ENCODE measurements at places on chromosomes 5 and 9. TPM values are rescaled to one million over a fixed set of nuclear protein-coding genes. Genes with fewer than 3 reads are reported as not detected.

DNA sequence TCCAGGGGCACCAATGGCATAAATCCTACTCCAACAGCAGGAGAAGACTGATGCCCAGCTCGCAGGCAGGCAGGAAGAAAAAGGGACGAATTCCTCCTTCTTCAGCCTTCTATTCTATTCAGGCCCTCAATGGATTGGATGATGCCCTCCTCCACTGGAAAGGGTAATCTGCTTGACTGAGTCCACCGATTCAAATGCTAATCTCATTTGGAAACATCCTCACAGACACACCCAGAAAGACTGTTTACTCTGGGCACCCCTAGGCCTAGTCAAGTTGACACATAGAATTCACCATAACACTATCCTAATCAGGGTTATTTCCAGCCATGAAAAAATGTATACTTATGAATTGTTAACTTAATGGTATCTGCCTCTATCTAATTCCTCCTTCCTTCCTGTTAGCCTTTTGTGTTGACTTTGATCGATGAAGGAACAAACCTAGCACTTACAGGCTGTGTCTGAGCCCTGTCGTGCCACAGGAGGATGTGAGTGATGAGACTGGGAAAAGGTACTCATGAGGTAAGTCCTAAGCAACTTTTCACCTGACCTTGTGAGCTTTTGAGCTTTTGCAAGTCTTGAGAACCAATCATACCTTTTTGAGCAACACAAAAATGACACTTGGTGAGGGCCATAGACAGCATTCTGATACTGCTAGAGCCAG is 36.5 kb downstream of the FOXD1 start:
- no peak for DNase-seq

Gene GCNT4
- total RNA-seq: 0.19 TPM

DNA sequence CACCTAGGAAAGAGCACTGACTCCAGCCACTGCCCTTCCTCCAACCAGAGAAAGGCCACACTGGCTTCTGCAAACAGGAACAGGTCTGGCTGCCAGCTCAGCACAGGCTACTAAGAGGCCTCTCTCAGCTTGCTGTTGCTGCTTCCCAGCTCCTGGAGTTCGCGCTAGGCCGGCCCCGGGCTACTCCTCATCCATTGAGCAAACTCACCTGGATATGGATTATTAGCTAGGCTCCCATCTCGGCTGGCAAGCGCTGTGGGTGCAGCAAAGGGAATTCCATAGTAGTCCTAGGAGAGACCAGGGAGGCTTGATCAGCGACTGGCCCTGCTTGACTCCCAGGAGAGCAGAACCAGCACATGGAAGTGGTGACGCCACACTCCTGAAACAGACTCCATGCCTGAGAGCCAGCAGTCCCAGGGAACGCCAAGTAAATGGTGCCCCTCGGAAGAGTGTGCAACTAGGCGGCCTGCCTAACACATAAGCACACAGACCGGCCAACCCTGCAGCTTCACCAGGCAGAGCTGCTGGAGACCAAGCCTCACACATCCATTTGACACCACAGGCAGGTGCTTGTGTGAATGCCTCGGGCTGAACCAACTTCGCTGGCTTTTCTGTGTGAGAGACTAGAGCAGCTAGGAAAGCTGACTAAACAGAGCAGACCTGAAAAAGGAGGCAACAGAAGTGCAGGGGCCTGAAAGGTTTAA is 107.2 kb downstream of the UBE2R2 start:
- no peak for DNase-seq

DNA sequence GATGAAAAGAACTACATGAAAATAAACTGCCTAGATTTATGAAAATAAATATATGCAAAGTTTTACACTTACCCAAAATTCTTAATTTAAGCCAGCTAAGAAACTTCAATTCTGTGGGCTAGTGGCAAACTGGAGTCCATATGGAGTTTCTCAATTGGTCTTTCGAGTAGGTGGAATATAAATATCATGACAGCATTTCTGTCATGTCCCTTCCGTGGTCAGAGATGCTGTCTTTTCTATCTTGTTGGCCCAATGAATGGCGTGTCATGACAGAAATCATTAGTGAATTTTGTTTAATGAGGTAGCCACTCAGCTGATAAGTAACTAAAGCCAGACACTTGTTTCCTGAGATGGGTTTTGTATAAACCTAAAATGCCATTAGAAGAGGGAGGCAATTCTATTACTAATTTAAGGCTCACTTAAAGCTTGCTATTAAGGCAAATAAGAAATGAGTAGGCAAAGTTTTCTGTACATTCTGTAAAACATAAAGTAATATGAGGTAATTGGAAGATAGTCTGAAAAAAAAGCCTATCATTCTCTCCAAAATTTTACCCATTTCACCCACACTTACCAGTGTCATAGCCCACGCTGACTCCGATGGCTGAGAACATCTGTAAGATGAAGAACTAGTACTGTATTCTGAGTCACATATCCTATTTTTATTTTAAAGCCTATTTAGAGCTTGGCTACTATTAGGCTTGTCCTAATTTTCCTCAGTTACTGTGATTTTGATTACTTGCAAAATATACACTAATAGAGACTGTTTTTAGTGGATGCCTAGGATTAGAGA is 419.3 kb upstream of the MEF2C start:
- DNase-seq: no peak

Gene FOXD4L6
- not detected for total RNA-seq

Gene TXNDC8
- total RNA-seq: not detected

DNA sequence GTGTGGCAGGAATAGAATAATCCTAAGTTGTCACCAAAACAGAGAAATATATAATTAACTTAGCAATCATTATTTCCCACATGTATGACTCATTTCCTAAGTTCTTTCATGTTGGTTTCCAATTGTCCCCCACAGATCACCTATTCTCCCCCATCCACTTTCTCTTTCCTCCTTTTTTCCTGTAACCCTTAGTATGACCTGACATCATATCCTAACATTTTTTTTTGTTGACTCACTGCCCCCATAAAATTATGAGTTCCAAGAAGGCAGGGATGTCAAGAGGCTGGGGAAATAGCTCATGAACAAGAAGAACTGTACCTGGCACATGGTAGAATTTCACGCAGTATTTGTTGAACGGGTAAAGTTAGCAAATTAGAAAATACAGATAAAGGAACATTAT is 186.7 kb downstream of the DCP2 start:
- peak; percentile 77 for DNase-seq

GRCh38 chr9:127550751-127551150 is 61.3 kb upstream of the STXBP1 start:
- DNase-seq: no peak

DNA sequence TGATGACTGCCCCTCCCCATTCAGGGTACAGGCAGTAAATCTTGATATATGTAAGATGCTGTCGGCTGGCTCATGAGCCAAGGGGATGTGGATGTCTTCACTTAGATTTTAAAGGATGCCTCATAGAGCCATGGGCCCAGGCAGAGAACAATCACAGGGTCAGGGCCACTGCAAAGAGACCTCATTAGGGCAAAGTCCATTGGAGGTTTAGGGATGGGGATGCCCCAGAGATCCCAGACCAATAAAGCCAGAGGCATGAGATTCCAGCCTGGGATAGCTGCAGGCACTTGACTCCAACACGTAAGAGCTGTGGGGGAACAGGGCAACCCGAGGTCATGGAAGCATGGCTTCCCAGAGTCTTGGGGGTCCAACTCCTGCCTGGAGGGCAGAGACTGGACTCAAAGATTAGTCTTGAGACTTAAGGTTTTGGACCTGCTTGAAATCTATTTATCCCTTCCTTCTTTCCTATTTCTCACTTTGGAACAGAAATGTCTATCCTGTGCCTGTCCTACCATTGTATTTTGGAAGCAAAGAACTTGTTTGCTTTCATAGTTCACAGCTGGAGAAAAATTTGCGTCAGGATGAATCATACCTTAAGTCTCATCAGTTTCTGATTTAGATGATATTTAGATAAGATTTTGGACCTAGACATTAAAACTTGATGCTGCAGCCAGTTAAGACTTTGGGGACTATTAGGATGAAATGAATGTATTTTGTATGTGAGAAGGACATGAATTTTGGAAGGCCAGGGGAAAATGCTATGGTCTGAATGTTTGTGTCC is 101.3 kb upstream of the ADRA1B start:
- DNase-seq: no peak

DNA sequence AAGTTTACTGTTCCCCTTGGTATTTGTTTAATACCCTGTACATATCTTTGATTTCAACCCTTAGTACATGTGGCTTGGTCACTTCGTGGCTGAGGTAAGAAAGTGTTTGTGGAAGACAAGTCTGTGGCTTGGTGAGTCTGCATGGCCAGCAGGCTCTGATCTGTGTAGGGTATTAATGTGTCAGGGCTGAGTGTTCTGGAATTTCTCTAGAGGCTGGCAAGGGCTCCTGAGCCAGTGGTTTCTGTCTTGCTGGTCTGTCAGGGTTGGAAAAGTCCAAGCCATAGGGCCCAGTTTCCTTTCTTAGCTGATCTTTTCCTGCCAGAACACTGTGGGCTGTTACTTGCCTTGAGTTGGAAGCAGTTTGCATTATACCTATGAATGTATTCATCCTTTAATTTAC is 48.0 kb upstream of the FBXL7 start:
- no peak for DNase-seq

Gene CPLANE1
- 24.6 TPM for total RNA-seq

GRCh38 chr9:86287013-86287412 is 4.7 kb upstream of the ISCA1 start:
- peak; percentile 11 for DNase-seq

- peak; percentile 87 for DNase-seq
Observed at GRCh38 chr5:177128551-177128981, 5.0 kb upstream of the NSD1 start.

GRCh38 chr9:81570083-81570482 is 119.3 kb downstream of the TLE1 start:
- DNase-seq: no peak

GRCh38 chr9:123267481-123268198 is 746 bp downstream of the STRBP start:
- no peak for DNase-seq

Gene CORO2A
- 12.5 TPM for total RNA-seq

DNA sequence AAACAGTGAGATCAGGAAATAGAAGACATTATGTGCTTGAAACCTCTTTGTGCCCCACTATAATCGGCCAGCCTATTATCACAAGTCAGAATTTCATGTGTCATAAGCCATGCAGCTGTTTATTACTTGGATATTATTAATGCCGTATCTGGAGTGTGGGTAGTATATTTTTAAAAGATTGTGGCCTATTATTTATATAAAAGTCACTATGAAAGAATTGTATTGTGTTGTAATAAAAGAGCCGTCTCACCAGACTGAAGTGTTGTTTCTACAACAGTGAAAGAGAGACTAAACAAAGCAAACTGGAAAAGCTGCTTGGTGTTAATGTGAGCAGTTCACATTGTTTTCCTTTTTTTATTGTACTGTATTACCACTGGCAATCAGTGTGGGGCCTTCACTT is 449.1 kb downstream of the PSAT1 start:
- DNase-seq: no peak

- DNase-seq: no peak
Observed at GRCh38 chr9:99632349-99633038, 189.2 kb upstream of the NR4A3 start.

DNA sequence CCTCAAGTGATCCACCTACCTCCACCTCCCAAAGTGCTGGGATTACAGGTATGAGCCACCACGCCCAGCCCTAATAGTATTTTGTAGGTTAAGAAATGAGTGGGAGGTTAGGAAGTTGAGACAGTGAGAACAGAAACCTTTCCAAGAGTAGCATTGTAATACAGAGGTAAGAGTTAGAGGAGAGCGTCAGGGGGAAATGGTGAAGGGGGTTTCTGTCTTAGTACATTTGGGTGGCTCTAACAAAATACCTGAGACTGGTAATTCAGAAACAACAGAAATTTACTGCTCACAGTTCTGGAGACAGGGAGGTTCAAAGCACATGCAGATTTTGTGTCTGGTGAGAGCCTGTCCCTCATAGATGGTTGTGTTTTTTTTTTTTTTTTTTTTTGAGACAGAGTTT is 18.8 kb downstream of the SMIM3 start:
- no peak for DNase-seq

GRCh38 chr5:132147663-132148062 is 74.1 kb downstream of the CSF2 start:
- DNase-seq: no peak

DNA sequence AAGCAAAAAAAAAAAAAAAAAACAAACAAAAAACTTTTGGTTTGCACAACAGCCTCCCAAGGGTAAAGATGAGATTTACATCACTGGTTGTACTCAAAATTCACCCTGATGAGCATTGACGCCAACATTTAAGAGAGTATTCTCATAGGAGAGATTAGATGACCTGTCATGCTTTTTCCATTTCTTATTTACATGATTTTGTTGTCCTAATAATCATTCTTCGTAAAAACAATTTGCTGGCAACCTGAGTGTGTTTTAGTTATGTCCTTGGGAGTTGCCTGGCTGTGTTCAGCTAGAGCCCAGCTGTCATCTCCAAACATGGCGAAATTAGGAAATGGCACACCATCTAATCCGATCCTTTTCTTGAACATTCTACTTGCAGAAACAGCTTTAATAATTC is 186.4 kb upstream of the MRPS30 start:
- DNase-seq: no peak

Gene KDM3B
- 45.5 TPM for total RNA-seq

Gene FBP2
- not detected for total RNA-seq

DNA sequence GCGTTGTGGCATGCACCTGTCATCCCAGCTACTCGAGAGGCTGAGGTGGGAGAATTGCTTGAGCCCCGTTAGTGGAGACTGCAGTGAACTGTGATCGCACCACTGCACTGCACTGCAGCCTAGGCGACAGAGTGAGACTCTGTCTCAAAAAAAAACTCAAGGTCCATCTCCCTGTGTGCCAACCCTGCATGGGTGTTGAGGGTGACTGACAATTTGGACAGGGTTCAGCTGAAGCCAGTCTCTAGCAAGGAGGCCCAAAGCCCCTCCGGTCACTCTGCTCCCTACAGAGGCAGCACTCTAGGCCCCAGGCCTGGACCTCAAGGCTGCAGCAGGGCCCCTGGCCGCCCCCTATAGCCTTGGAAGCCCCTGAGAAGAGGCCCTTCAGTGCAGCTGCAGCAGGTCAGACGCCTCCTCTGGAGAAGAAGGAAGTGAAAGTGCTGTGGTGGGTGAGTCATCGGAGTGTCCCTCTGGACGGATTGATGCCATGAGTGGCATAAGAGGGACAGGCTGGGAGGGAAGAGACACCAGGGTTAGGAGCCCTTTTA is 39.2 kb upstream of the NEK6 start:
- peak; percentile 85 for DNase-seq

GRCh38 chr5:4636378-4636777 is 503.8 kb upstream of the ADAMTS16 start:
- no peak for DNase-seq

Gene TRIM52
- 13.2 TPM for total RNA-seq
